ENCODE measurements at places on chromosomes 13 and 19. TPM values are rescaled to one million over a fixed set of nuclear protein-coding genes. Genes with fewer than 3 reads are reported as not detected.

DNA sequence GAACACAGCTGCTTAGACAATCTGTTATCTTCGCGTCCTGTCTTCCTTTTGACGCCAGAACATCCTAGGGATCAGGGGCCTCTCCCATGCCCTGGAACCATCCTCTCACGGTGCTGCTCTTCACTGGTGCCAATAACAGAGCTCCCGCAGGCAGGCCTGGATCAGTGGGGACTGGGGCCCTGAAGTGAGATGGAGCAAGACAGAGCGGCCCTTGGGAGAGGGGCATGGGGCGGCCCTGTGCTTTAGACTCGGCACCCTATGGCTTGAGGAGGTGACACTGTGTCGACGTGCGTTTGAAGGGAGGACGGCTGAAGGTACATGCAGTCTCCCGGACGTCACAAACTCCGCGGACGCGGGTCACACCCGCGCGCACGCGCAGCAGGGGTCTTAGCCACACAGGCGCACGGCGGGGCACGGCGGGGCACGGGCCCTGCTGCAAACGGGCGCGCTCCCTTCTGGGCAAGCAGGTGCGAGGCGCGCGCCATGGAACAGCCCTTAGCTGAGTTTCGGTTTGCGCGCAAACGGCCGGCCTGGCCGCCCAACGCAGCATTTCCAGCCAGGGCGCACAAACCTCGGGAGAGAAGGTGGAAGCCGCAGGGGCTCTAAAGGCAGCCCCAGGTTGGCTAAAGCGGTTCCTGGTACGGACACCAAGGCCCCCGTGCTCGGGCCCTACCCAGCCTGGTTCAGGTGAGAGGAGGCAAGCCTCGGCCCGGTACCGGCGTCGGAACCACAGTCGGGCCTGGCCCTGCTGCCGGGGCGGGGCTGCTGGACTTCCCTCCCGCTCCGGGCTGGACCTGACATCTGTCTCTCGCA is 16.5 kb upstream of the RNF17 start:
- DNase-seq: no peak

DNA sequence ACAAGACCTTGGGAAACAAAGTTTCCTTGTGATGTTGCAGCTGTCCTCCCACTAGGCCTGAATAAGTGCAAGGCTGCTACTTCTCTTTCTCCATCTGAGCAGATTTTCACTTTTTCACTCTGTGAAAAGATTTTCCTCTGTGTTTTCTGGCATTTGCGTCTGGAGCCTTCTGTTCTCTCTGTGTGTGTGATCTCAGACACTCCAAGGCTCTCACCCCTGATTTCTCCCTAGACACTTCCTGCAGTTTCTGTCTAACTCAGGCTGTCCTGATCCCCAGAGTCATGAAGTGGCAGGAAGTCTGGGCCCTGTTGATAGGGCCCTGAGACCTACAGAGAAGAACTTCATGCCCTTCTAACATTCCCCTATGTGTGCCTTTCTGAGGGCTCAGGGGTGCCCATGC is 37.2 kb downstream of the SIGLEC7 start:
- DNase-seq: no peak

DNA sequence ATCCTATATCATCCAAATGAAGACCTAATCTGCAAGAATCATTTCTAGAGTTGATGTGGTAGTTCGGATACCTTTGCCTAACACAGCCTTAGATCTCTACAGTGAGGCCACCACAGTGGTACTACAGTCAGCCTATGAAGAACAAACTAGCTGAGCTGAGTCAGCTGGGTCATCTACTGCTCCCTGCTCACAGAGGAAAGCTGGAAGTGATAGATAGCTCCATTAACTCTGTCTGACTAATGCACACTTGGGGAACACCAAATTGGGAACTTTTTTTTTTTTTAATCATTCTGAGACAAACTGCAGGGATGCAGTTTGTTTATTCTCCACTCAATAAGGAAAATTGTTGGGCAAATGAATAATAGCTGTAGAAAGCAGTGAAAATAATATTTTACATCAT is 1160.6 kb downstream of the PCDH9 start:
- DNase-seq: no peak

DNA sequence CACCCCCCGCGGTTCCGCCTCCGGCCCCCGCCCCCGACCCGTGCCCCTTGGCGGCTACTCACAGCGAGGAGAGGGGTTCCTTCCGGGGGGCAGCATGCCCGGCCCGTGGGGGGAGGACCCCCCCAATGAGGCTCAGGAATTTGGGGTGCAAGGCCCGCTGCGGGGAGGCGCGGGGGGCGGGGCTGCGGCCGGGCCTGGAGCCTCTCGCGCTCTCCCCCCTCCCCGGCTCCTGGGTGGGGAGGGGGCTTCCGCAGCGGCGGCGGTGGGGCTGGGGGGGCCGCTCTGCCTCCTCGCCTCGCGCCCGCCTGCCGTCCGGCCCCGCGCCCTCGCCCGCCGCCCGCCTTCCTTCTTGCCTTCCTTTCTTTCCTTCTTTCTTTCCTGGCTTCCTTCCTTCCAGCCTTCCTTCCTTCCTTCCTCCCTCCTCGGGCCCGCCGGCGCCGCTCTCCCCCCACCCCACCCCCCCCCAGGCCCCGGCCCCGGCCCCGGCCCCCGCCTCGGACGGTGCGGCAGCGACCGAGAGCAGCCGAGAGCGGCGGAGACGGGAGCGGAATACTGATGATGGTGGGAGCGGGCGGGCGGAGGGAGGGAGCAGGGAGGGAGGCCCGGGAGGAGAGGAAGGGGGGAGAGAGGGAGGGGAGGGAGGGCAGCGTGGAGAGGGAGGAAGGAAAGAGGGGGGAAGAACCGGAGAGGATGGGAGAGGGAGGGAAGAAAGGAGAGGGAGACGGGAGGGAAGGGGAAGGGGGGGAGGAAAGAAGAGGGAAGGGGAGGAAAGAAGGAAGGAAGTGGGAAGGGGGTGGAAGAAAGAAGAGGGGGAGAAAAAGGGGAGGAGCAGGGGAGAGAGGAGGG is at the start of gene LRRC4B:
LRRC4B (minus strand) TSS at position 554 of the 846 bp plus-strand sequence. CDS start 19,597 bp downstream, outside the sequence.
- DNase-seq: peak; percentile 38

DNA sequence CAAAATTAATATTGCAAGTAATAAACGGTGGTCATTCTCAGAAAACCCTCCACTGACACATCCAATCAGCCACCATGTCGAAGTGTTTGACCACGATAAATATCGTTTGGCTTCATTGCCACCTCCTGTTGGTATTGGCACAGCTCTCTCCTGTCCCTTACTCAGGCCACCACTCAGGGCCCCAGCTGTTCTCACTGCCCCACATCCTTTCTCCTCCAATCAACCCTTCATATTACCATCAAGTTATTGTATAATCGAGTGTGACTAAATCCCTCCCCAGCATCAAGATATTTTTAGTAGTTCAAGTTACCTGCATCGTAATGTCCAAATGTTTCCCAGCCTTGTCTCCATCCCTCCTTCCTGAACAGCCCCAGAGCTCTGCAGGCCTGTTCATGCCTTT is 50.4 kb downstream of the SACS start:
- DNase-seq: no peak

GRCh38 chr13:36975172-36975571 is 24.0 kb downstream of the ALG5 start:
- DNase-seq: no peak

GRCh38 chr13:113929628-113930615 is 44.0 kb downstream of the C13orf46 start:
- DNase-seq: peak; percentile 37

DNA sequence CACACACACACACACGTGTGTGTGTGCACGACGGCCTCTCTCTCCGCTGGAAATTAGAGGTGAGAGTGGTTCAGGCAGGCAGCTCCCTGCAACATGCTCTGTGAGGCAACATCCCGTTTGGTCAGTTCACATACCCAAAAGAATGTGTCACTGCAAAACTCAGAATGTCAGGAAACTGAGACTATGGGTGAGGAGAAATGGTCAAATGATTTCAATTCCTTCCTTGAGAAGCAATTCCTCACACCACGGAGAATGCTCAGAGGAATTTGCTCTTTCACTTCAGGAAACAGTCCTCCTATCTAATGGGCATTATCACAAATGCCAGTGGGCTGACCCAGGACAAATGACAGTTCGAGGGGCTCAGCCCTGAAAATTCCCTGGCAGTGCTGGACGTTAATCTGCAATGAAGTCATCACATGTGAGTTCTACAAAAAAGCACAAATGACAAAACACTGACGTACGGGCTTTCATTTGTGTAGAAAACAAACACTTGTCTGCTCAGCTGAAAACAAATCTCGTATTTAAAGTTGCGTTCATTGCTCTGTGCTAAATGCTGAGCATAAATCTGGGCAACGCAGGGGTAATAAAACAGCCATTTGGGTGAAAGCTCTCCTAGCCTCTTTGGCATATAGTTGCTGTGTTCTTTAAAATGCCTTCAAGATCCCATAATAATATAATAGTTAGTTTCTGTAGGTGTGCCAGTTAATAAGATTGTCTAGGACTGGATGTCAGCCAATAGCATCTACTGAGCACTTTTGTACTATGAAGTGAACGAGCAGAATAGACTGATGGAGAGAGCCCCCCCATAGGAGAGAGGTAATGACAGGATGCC is 18.6 kb upstream of the LATS2 start:
- DNase-seq: no peak

- no peak for DNase-seq
These were observed 60.2 kb downstream of the ESD start for GRCh38 chr13:46736541-46737310.

DNA sequence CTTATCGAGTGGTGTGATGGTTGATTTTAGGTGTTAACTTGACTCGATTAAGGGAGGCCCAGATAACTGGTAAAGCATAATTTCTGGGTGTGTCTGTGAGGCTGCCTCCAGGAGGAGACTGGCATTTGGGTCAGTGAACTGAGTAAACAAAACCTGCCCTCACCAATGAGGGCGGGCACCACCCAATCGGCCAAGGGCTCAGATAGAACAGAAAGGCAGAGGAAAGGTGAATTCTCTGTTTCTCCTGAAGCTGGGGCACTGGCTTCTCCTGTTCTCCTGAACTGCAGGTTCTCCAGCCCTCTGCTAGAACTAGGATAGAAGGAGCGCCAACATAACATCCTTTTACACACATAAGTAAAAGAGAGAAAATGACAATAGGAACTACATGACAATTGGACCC is 35.1 kb downstream of the ESD start:
- DNase-seq: no peak

- DNase-seq: no peak
These were observed 434.3 kb downstream of the EFNB2 start for GRCh38 chr13:106101201-106101600.

- DNase-seq: peak; percentile 82
These were observed at the start of gene LRG1 for GRCh38 chr19:4539693-4540581. TSS of gene LRG1 (minus strand) at chr19:4540036. CDS start at chr19:4540013, 23 bp downstream.

DNA sequence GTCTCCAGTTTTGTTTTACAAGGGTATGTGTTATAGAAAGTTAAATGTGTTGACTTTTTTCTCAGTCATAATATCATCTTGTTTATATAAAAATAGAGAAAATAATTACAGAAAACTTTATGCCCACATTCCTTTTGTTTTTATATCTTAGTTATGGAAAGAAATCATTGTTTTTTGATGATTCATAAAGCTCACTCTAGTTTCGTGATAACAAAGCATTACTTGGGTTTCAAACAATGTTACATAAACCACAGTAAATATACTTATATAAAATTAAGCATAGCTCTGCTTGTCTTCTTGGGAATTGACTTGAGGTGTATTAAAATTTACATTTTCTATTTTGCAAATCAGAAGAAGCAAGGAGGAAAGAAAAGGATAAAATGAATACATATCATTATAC is 111.8 kb downstream of the SGCG start:
- no peak for DNase-seq

- DNase-seq: no peak
These were observed 532.4 kb downstream of the SLITRK6 start for GRCh38 chr13:85266771-85267170.

DNA sequence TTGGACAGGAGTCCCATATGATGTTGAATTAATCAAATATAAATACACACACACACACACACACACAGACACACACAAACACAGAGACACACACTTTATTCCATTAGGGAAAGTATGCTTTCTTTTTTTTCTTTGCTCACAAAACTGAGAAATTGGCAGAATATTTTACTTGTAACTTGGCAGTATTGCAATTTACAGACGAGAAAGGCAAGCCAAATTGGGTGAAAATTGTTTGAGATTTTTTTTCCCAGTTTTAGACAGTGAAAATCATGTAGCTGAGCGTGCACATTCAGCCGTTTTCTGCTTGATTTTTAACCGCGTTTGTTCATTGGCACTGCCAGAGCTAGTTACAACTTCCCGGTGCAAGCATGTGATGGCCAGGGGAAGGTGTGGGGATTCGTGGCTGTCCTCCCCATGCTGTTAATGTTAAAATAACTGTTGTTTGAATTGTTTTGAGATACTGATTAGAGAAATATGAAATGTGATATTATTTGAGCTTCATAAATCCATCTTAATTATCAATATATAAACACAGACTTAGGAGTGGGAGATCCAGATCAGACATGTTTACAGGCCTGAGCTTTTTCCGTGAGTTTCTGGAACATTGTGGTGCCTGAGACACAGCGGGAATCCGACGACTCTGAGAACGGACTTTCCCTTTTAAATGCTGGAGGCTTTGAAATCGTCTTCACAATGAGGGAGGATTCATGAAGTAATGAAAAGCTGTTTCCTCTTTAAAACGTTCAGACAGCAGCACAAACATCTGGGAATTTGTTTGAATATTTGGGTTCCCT is 125.5 kb downstream of the KCNRG start:
- no peak for DNase-seq

- no peak for DNase-seq
These were observed 5.5 kb upstream of the ZNF175 start for GRCh38 chr19:51565583-51565982.

DNA sequence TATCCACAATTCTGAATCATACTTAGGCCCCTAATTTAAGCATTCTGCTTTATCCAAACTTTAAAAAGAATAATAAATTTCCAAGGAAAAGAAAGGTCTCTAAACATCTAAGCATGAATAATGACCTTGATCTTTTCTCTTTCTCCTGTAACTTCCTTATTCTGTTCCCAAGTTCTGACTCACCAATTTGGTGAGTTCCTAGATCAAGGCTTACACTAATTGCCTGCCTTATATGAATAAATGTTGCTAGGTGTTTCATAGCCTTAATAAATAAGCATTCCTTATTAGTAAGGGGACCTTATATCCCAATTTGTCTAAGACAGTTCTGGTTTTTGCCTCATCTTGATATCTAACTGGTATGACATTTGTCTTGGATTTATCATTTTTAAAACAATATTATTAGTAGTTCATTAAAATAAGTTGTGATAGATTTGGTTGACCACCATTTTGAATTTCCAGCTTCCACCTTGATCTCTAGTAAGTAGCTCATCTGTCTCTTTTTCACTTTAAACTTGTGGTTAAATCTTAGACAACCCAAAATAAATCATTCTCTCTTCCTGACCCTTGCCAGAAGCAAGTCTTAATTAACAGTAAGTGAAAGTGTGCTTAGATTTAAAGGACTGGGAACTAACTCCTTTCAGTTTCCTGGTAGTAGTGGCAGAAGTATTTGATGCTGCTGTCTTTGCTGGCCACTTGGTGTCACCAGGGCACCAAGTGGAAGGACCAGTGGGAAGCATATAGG is 121.2 kb upstream of the MLNR start:
- no peak for DNase-seq

The PCDH9 gene
- polyA plus RNA-seq: 0.18 TPM

The SMIM44 gene
- polyA plus RNA-seq: not detected

The SULT2B1 gene
- not detected for polyA plus RNA-seq

The NXNL1 gene
- polyA plus RNA-seq: not detected

The DLEU7 gene
- polyA plus RNA-seq: 0.05 TPM

The CYP2S1 gene
- 0.40 TPM for polyA plus RNA-seq

The SLC1A5 gene
- polyA plus RNA-seq: 47.9 TPM

The PRTN3 gene
- polyA plus RNA-seq: not detected

The KRTDAP gene
- not detected for polyA plus RNA-seq

The LILRA6 gene
- 0.61 TPM for polyA plus RNA-seq

The NRTN gene
- 0.11 TPM for polyA plus RNA-seq

Data from ovary (tissue), 10 donors.